ENCODE measurements at places on chromosomes 2 and 18. TPM values are rescaled to one million over a fixed set of nuclear protein-coding genes. Genes with fewer than 3 reads are reported as not detected.

Gene SLC5A7
- total RNA-seq: not detected

Gene ANO7
- total RNA-seq: not detected

Gene IL1A
- 387 TPM for total RNA-seq

Gene GAL3ST2
- not detected for total RNA-seq

Gene PARD3B
- total RNA-seq: 3.0 TPM

Gene CLHC1
- 9.6 TPM for total RNA-seq

Gene ACKR3
- total RNA-seq: 3.8 TPM

Gene TTR
- not detected for total RNA-seq

Gene NCKAP5
- 5.2 TPM for total RNA-seq

Gene MORN2
- total RNA-seq: 6.2 TPM

Gene LCLAT1
- 26.2 TPM for total RNA-seq

Gene ANKZF1
- 49.6 TPM for total RNA-seq

Gene CHN1
- total RNA-seq: 1.3 TPM

Gene SLC9A4
- total RNA-seq: not detected

Gene NT5C1B
- total RNA-seq: not detected

Gene RANBP2
- 80.0 TPM for total RNA-seq

Gene REG3G
- total RNA-seq: not detected

Gene SAG
- not detected for total RNA-seq

Gene ZNF396
- total RNA-seq: 1.7 TPM

Gene CFAP221
- total RNA-seq: not detected

Gene SDC1
- 741 TPM for total RNA-seq

Gene SNORC
- 1.1 TPM for total RNA-seq

Gene RBM44
- total RNA-seq: 0.34 TPM

Gene KCNE4
- 0.14 TPM for total RNA-seq

Gene PDCD1
- not detected for total RNA-seq

Gene PRKAG3
- not detected for total RNA-seq

Gene LOXHD1
- not detected for total RNA-seq

Gene BMP10
- total RNA-seq: not detected

Gene NTSR2
- not detected for total RNA-seq

Gene GAREM1
- total RNA-seq: 9.2 TPM

Gene G6PC2
- not detected for total RNA-seq

Gene POTEJ
- total RNA-seq: not detected

Gene PPP4R3B
- total RNA-seq: 86.8 TPM

Gene INO80D
- 11.3 TPM for total RNA-seq

Gene SIX3
- 4.1 TPM for total RNA-seq

Gene CCDC85A
- total RNA-seq: not detected

Gene MBD1
- 157 TPM for total RNA-seq

Gene CTAGE1
- not detected for total RNA-seq

Gene SKA1
- total RNA-seq: under 0.01 TPM

Gene TUBB8B
- total RNA-seq: under 0.01 TPM

Gene TNS1
- 0.50 TPM for total RNA-seq

Gene DLX1
- total RNA-seq: 0.14 TPM

Gene FBXO36
- 5.1 TPM for total RNA-seq

Gene GNAL
- 17.1 TPM for total RNA-seq

Gene MOCOS
- total RNA-seq: 63.1 TPM

Gene VSNL1
- total RNA-seq: 2.1 TPM

Gene RGPD4
- not detected for total RNA-seq

Gene SNRPD1
- 30.2 TPM for total RNA-seq

Gene UGT1A6
- 5.5 TPM for total RNA-seq

Gene HOXD12
- not detected for total RNA-seq

Gene IL18RAP
- total RNA-seq: 0.21 TPM

Gene ANKRD53
- total RNA-seq: not detected

Gene DOCK10
- 0.14 TPM for total RNA-seq

Gene CGREF1
- total RNA-seq: 1.0 TPM
